Esophagus squamous epithelium (tissue), 5 donors: ENCODE measurements at places on chromosomes 4 and X.

DNA sequence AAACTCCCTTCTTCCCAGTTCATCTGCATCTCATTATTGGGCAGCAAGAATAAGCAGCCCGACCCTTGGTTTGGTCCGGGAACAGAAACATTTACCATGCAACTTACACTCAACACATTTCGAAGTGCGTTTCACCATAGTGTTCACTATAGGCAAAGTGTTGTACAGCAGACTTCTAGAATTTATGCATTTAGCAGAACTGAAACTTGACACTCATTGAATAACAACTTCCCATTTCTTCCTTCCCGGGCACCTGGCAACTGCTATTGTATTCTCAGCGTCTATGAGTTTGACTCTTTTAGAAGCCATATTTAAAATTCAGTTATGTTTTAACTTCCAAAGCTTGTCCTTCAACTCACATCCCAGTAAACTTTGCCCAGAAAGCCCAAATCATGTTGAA lies 840.6 kb downstream of the NLGN4X start:
- no peak for DNase-seq

DNA sequence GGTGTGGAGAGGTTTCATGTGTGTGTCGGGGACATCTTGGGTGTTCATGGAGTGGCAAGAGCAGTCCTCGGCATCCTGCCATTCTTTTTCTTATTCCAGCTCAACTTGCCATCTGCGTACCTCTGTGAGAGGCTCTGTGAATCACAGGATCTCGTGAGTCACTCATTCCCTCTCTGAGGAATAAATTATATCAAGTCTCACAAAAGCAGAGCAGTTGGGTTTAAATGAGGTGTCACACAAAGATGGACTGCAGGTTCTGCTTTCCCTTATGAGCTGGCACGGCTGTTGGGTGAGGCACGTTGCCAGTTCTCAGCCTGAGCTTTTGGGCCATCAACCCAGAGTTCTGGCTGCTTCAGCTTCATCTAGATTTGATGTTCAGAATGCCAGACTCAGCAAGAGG lies 6.8 kb upstream of the OCIAD2 start:
- DNase-seq: no peak

DNA sequence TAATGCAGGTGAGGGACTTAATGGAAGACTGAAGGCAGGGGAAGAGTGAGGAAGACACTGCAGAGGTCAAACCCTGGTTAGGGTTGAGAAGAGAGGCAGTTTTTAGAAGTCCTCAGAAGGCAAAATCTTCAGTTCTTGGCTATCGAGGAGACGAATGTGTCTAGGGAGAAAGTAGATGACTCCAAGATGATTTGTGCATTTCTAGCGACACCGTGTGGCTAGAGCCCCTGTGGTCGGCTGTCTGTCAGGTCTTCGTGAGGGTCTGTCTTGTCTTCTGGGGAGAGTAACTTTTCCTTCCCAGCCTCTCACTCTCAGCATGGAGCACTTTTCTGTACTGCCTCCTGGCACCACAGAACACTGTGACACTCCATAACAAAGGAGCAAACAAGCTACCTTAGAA lies 458.1 kb downstream of the STIM2 start:
- no peak for DNase-seq

- no peak for DNase-seq
These were observed 56.3 kb upstream of the LCORL start for GRCh38 chr4:18077808-18078207.

DNA sequence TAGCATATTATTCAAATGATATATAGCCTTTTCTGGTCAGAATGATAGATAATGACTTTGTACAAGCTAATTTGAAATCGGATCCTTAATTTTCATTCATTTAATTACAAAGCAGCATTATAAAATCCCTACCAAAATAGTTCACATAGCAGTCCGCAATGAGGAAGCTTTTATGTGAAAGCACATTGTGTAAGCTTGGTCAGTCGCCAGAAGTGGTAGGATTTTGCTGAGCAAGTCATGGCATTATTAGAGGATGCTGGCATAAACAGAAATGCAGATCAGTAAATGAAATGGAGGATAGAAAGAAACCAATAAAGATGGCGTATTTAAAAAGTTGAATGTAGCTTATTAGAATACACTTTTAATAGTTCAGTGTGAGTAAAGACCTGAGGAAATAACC lies 93.2 kb upstream of the DIAPH2 start:
- no peak for DNase-seq

- DNase-seq: no peak
These were observed 147.2 kb upstream of the DIPK2B start for GRCh38 chrX:45347877-45348276.

DNA sequence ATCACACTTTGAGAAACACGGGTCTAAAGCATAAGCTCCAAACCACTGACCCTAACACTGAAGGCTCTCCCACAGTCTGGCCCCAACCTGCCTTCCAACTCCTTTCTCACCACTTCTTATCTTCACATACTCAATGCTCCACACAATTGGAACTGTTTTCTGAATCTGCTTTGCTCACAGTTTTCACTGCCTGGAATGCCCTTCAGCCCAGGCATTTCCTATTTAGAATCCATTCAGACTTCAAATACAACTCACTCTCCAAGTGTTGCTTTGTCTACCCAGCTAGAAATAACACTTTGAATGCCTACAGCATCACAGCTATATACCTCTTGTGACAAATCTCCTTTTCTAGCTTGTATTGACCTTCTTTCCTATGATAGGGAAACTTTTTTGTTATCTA lies 10.2 kb downstream of the OTUD4 start:
- DNase-seq: no peak

- DNase-seq: no peak
These were observed 31.6 kb downstream of the TKTL1 start for GRCh38 chrX:154327038-154327820.

GRCh38 chrX:9337046-9337445 lies 127.8 kb upstream of the TBL1X start:
- no peak for DNase-seq

DNA sequence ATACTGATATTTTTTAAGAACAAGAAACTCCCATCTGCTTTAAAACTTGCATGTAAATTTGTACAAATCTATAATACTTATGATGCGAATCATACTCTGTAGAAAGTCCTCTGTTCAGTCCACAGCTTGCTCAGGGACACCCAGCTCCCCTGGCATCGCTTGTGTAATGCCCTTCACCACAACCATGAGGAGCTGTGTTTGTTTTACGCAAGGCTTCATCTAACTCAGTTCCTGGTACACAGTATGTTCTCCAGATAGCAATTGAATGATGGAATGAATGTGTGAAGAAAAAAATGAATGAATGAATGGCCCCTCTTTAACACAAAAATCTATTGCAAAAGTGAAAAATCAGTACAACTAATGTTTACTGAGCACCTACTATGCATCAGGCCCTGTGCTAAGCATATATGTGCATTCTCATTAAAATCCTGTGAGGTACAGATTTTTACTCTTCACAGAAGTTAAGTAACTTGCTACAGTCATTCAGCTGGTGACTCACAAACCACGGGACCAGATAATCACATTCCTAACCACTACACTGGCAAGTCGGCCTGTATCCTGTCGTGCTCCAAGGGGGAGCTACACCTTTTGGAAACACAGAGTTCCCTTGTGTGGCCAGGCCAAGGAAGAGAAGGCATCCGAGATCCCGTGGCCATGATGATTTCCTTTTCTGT lies 58.7 kb upstream of the KDR start:
- DNase-seq: no peak

- DNase-seq: no peak
These were observed 50.2 kb downstream of the MGST2 start for GRCh38 chr4:139715746-139716391.

- no peak for DNase-seq
These were observed 307 bp upstream of the ATRX start for GRCh38 chrX:77786365-77786680.

DNA sequence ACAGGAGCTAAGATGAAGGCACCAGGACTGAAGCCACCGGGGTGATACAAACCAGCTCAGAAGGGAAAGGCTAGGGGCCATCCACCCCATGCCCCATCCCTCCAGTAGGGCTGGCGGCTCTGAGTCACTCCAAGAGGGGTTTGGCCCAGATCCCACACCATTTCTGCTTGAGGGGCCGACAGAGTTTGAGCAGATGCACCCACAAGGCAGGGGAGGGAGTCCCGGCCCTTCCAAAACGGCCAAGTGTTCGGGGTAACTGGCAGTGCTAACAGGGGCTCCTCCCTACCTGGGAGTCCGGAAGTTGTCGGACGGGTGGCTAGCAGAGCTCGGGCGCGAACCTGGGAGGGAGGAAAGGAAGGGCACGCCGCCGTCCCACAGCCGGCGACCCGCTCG lies 412 bp downstream of the SLC10A3 start:
- no peak for DNase-seq

DNA sequence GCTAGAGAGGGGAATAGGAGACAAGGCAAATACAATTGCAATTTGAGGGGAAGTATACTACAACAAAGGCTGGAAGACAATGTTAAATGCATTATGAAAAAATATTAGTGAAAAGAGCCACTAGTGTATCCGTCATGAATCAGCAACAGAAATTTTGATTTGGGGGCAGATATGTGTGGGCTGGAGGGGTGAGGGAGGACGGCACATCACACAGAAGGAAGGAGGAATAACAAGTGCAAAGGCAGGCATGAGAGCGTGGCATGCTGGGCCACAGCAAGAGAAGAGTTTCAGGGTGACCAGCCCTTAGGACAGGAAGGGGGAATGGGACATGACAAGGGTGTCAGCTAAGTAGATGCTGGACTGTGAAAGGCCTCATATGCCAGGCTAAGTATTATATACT lies 63.7 kb upstream of the NAP1L5 start:
- DNase-seq: no peak

GRCh38 chrX:45046417-45046816 lies 154.3 kb downstream of the DIPK2B start:
- DNase-seq: no peak

GRCh38 chrX:124232523-124233201 lies 99.8 kb upstream of the TEX13D start:
- DNase-seq: no peak

- no peak for DNase-seq
These were observed 5.9 kb downstream of the ODAPH start for GRCh38 chr4:75561789-75562188.

DNA sequence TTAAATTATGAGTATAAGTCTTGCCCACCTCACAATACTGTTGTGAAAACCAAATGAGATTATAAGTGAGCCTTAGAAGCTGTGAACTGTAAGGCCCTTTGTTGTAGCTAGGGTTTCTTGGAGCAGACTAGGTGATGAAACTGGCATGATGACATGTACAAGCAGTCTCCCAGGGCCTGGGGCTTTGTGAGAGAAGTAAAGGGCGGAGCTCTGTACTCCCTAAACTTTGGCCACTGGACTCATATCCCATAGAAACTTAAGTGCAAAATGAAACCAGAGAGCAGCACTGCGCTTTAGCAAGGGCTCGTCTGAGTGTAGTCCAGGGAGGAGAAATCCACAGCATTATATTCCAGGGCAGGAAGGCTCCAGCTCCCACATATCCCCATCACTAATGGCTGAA lies 385.6 kb upstream of the FGF16 start:
- DNase-seq: no peak

DNA sequence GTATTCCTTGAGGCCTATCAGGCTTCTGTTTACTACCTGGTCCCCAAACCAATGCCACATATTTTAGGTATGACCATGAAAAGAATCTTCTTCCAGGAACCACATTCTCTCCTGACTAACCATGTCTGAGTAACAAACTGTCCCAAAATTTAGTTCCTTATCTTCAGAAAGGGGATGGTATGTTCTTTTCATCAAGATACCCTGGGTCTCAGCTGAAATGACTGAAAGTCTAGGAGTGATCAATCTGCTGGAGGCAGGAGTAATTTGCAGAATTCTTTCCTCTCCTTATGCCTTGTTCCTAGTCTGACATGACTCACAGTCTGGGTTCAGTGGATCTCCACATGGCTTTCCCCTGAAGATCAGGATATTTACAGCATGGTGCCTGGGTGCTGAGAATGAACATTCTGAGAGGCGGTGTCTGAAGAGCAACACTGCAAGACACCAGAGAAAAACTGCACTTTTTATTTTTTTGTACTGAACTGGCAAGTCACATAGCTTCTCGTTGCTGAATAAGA lies 665.5 kb downstream of the TLL1 start:
- no peak for DNase-seq

DNA sequence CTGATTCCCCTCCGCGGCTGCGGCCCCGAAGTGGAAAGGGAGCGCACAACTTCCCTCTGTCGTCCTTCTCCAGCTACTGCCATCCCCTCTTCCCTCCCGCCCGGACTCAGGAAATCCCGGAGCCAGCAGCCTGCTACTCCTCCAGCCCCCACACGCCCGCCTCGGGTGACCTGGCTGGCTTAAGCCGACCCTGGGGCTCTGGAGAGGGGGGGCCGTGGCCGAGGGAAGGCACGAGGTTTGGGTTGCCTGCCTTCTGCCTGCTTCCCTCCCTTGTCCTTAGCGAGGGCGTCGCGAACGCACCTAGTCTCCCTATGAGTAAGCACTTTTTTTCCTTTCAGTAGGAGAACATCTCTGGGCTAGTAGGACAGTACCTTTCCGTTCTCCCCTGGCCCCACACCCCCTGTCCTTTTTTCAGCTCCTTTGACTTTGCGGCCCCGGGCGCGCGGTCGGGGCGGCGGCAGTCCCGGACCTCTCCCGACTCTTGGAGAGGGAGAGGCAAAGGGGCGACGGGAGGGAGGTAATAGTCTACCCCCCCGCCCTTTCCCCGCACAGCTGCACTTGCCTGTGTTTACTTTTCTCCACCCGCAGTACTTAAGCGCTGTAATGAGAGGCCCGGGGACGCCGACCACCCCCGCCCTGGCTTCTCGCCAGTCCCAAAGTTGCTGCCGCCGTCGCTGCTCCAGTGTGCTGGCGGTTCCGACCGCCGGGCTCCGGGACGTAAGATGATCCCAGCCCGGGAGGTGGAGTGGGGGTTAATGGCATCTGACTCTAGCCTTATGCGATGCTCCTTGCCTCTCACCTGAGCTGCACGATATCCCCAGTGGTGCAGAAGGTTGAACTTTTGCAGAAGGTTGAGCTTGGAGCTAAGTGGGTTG lies 868 bp downstream of the PLS3 start:
- DNase-seq: no peak

- no peak for DNase-seq
These were observed 146.8 kb downstream of the DCLK2 start for GRCh38 chr4:150224896-150225591.

DNA sequence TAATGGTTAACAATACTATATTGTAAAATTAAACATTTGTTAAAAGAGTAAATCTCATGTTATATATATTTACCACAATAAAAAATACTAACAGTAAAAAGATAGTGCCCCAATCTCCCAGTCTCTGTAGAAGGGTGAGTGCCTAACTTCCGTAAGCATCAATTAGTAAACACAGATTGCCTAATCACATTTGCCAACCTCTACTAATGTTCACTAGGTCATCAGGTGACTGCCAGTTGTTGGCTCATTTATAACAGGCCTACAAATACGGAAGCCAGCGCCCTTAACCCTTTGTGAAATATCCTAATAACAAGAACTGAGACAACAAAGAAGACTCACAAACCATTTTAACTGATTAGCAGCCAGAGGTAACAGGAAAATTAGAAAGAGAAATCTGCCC lies 345.1 kb downstream of the INPP4B start:
- DNase-seq: no peak

- no peak for DNase-seq
These were observed 102.6 kb upstream of the PDE5A start for GRCh38 chr4:119731146-119731742.
